ENCODE measurements at places on chromosomes 11 and 22.
A peak's percentile ranks its signal among the peaks of the same experiment; 100 is the strongest.

GRCh38 chr22:20000246-20001081 is 16.2 kb downstream of the ARVCF start:
- DNase-seq, result peak; percentile 80

DNA sequence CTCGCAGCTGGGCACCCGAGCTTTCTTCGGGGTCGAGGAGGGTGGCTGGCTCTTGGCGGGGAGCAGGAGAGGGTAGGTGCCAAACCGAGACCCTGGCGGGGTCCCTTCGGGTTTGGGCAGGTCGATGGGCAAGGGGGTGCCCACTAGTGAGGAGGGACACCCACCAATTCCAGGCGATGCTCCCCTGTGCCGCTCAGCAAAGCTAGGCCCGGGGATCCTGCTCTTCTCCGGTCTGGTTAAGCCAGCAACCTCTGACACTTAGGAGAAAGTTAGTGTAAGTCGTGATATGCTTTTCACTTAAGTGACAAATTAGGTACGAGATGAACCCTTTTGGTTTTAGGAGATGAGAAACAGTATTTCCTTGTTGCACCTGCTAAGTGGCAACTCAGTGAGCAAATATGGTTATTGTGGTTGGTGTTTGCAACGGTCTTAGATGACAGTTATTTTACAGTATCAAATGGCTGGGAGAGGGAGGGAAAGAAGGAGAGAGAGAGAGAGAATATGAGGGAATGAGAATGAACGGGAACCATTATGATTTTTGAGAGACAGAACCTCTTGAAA is 565 bp downstream of the NUCB2 start:
- peak; percentile 83 for DNase-seq

- no peak for DNase-seq
Observed at GRCh38 chr11:69912161-69912910, 93.1 kb upstream of the FGF3 start.

DNA sequence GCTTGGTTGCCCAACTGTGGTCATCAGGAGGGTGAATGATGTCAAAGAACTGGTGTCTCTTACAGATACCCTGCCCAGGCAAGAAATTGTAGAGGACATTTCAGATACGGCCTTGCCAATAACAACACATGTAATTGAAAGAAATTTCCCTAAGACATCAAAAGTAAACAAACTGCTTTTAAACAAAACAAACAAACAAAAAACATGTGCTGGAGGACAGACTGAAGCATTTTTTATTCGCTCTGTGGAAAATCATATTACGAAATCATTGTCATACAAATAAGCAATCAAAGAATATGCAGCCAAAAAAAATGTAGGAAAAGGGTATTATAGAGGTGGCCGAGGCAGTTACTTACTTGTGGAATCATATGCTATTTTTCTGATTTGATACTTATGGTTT is 52.1 kb upstream of the MYEOV start:
- peak; percentile 24 for DNase-seq

Data from eye (tissue), 1 donor.